Renal pelvis (tissue), 12 donors: ENCODE measurements at places on chromosomes 12 and 14. TPM values are rescaled to one million over a fixed set of nuclear protein-coding genes. Genes with fewer than 3 reads are reported as not detected.

The TC2N gene
- polyA plus RNA-seq, result 13.7 TPM

The TMEM132D gene
- polyA plus RNA-seq, result 1.6 TPM

DNA sequence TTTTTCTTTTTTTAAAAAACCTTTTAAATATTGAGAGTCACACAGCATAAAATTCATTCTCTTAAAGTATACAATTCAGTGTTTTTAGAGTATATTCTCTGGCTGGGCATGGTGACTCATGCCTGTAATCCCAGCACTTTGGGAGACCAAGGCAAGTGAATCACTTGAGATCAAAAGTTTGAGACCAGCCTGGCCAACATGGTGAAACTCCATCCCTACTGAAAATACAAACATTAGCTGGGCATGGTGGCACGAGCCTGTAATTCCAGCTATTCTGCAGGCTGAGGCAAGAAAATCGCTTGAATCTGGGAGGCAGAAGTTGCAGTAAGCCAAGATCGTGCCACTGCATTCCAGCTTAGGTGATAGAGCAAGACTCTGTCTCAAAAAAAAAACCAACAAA, 68.4 kb upstream of the BCAT1 start:
- no peak for DNase-seq

DNA sequence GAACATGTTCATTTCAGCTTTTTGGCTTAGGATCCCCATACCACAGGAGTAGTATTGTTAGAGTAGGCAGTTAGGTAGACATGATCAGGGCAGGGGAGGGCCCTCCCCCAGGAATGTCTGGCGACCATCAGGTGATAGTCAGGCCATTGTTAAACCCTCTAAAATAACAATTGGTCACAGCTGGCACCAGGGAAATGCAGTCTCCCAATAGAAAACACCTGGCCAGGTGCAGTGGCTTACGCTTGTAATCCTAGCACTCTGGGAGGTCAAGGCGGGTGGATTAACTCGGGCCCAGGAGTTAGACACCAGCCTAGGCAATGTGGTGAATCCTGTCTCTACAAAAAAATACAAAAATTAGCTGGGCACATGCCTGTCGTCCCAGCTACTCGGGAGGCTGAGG, 187.1 kb downstream of the MON2 start:
- DNase-seq, result no peak

DNA sequence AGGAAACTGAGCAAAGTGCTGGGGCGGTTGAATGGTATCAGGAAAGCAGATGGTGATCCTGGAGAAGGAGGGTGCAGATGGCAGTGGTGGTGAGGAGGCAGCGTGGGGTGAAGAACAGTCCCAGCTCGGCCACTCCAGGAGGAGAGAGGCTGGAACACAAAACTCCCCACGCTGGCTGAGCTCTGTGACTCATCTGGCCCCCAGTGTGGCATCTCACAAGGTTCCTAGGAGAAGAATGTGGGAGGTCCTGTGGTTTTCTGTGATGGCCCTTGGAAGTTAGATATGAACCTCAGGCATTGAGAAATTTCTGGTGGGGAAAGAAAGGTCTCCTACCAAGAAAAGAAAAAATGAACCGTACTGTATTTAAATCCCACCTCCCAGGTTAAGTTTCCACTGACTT, 8.0 kb upstream of the NRXN3 start:
- DNase-seq, result no peak

DNA sequence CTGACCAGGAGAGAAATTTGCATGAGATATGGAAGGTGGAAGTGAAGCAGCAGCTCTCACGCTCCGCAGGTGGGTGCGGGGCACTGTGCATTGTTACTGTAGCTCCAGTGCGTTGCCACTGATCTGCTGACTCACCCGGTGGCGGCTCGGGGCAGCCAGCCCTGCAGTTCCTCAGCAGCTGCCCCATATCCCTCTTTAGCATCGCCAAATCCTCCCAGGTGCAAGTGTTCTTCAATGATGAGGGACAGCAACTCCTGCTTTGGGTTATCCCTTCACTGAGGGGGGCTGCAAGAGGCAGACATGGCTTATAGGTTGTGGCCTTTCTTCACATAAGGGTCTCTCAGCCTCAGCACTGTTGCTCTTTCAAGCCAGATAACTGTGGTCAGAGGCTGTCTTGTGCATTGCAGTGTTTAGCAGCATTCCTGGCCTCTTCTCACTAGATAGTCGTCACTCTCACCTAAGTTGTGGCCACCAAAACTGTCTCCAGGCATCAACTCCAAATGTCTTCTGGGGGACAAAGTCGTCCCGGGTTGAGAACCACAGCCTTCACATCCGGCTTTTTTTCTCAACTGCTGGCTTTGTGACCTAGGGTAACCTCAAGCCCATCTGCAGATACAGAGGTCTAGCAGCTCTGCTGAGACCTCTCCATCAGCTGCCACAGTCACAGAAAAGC, 180.8 kb downstream of the EFCAB11 start:
- DNase-seq, result no peak

- no peak for DNase-seq
These were observed 18.4 kb downstream of the PIGH start for GRCh38 chr14:67581643-67582042.

- DNase-seq, result no peak
These were observed 326.5 kb upstream of the TBX3 start for GRCh38 chr12:115010324-115010995.

- DNase-seq, result no peak
These were observed 14.0 kb upstream of the INF2 start for GRCh38 chr14:104675447-104675846.

DNA sequence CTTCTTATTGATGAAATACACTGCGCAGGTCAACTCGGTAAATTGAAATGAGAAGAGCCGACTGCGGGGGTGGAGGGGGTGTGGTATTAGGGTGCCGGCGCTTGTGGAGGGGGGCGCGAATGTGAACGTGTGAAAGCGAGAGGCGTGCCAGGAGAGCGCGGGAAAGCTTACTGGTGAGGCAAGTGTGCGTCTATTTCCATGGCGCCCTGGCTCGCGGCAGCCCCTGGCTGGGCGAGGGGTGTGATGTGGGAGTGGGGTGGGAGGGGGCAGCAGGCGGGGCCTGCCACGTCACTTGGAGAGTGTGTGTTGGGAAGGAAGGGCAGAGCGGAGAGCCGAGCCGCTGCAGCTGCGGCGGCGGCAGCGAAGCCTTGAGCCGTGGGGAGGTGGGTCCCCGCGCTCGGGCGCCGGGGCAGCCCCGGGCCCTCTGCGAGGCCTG, 88.8 kb downstream of the GALNT8 start:
- peak; percentile 60 for DNase-seq

DNA sequence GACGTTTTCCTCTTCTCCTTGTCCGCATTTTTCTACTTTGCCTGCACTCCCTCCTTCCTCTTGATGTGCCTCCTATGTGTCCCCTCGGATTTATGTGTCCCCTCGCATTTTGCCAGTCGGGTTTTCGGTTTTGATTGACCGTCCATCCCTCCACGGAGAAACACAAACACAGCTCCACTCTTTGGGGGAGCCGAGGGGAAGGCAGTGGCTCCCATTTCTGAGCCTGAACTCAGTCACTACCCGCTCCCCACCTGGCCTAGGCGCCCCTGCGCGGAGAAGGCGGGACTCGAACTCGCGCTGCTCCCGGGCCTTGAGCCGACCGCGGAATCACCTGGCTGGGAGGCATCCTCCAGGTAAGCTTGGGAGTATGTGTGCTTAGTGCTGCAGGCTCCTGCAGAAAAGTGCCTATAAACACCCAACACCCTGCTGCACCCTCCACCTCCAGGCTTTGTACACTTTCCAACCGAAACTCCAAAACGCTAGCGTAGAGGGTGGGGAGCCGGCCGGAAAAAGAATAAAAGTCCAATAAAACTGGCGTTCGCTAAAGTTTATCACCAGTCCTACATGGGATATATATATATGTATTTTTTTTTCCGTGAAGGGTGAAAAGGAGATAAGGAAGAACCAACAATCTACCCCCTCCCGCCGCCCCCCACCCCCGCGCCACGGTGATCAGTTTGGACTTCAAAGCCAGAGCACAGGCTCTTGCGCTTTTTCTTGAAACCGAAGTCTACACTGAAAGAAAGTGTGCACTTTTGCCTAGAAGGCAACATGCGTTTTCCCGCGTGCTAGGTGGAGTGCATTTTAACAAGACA, 3.3 kb upstream of the CCND2 start:
- no peak for DNase-seq
